ENCODE measurements at places on chromosomes 2 and 18.
A peak's percentile ranks its signal among the peaks of the same experiment; 100 is the strongest.

- DNase-seq = no peak
Measured at GRCh38 chr18:12253663-12254135, 462 bp upstream of the CIDEA start.

DNA sequence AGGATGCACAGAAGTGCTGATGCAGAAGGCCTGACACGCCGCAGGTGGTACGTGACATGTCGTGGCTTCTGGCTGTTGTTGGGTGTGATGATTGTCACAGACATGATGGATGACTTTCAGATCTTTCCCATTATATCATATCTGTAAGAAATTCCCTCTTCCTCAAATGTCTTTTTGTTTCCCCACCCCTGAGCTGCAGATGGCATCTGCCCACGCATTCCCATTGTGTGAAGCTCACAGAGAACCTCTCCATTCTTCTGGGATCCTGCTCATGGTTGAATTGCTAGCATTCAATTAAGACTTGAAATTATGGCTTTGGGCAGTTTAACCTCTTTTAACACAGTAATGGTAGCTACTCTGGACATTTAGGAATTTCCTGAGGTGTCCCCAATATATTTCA lies 28.3 kb upstream of the EPHA4 start:
- no peak for DNase-seq

DNA sequence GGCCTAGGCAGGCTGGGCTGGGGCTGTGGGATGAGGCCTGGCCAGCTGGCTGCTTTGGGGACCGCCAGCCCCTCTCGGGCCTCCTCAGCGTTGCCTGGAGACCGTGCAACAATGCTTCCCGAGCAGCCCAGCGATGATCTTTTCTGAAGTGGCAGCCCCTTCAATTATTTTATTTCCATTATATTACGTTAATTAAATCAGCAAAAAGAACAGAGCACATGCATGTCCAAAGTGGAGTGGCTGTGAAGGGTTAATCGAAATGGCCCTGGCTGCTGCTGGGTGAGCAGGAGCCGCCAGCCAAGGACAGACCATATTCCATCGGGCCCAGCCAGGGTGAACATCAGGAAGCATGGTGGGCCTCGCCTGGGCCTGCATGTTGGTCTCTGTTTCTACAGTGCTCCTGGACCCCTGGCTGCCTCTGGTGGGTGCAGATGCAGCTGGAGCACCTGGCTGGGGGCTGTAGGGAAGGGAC lies 245.5 kb downstream of the MYCN start:
- DNase-seq = no peak

- peak; percentile 75 for DNase-seq
Measured at GRCh38 chr2:24214880-24215279, 40.0 kb downstream of the FAM228A start.

DNA sequence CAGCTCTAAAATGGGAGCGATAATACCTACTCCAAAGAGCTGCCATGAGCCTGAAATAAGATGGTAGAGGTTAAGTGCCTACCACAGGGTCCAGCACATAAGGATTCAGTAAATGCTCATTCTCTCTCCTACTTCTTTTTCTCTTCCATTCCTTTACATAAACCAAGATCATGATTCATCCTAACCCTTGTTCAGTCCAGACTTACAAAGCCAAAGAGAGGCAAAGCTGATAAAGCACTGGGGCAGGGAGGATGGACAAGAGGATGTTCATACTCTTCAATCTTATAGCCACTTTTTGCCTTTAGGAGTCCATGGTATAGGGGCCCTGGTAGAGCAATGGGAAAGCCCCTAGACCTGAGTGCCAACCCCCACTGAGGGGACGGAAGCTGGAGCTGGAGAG lies 75.6 kb upstream of the PKDCC start:
- no peak for DNase-seq

- DNase-seq = no peak
Measured at GRCh38 chr18:53950545-53950944, 273.9 kb downstream of the MBD2 start.

- DNase-seq = peak; percentile 64
Measured at GRCh38 chr2:60837123-60837522, 44.3 kb upstream of the REL start.

GRCh38 chr2:180219491-180219890 lies 212.4 kb upstream of the CWC22 start:
- no peak for DNase-seq

- no peak for DNase-seq
Measured at GRCh38 chr18:36757081-36757480, 71.7 kb downstream of the TPGS2 start.

DNA sequence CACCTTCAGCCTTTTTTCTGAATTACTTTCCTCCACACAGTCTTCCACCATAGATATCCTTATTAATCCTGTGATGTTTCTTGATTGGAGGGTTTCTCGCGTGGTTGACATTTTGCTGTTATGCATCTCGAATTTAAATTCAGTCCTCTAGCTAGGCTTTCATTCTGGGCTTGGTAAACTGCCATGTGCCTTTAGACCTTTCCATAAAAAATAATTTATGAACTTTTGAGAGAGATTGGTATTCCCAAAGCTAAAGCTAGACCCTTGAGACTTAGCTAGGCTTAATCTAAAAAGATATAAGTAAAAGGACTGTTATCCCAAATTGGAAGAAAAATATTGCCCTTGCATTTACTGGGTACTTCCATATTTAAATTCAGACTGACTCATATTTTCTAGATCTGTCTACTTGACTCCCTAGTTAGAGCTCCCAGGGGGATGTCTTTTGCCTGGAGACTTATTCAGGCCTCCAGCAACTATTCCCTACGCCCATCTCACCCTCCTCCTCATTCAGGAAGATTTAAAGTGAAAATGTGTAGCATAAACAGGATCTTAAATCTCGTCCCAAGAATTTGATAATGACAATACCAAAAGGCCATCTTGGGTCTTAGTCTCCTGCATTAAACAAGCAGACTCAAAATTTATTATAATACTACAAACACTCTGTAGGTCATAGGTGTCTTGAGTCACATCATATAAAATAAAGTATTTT lies 60.3 kb downstream of the KIAA2012 start:
- no peak for DNase-seq

DNA sequence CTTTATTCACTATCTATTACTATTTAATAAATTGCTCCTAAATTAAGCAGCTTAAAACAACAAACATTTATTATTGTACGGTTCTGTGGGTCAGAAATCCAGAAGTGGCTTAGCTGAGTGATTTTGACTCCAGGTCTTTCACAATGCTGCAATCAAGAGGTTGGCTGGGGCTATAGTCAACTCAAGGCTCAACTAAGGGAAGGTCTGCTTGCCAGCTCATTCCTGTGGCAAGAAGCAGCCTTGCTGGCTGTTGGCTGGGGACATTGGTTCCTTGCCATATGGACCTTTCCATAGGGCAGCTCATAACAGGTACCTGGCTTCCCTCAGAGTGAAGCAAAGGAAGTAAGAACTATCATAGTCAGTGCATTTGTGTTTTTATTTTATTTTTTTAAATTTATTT lies 5.0 kb upstream of the MRPL19 start:
- no peak for DNase-seq

GRCh38 chr2:109450574-109451273 lies 163.0 kb downstream of the SEPTIN10 start:
- DNase-seq = no peak

DNA sequence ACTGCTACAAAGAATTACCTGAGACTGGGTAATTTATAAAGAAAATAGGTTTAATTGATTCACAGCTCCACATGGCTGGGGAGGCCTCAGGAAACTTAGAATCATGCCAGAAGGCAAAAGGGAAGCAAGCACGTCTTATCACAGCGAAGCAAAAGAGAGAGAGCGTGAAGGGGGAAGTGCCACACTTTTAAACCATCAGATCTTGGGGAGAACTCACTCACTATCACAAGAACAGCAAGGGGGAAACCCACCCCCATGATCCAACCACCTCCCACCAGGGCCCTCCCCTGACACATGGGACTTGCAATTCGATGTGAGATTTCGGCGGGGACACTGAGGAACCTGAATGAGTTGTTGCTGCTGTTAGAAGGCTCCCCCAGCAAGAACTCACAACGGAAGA lies 220.2 kb upstream of the PIEZO2 start:
- DNase-seq = no peak

- DNase-seq = no peak
Measured at GRCh38 chr2:13260402-13260801, 543.7 kb downstream of the TRIB2 start.

DNA sequence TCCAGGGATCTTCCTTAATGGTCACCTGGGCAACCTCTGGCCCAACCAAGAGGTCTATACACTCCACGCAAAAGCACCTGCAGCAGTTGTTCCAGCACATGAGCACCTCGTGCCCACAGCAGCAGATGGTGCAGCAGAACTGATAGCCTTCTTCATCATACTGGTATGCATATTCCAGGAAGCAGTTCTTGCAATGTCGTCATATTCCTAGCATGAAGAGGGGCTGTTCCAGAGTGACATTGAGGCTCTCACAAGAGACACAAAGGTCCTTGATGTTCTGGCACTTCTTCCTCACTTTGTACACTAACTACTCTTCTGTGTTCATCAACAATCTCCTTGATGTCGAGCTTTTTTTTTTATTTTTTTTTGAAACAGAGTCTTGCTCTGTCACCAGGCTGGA lies 386.2 kb downstream of the MEIS1 start:
- DNase-seq = no peak

GRCh38 chr2:9791711-9792110 lies 51.6 kb upstream of the TAF1B start:
- DNase-seq = no peak

- DNase-seq = no peak
Measured at GRCh38 chr2:36362291-36362690, 6.7 kb downstream of the CRIM1 start.

GRCh38 chr2:143728498-143728897 lies 599.3 kb downstream of the ARHGAP15 start:
- DNase-seq = no peak

DNA sequence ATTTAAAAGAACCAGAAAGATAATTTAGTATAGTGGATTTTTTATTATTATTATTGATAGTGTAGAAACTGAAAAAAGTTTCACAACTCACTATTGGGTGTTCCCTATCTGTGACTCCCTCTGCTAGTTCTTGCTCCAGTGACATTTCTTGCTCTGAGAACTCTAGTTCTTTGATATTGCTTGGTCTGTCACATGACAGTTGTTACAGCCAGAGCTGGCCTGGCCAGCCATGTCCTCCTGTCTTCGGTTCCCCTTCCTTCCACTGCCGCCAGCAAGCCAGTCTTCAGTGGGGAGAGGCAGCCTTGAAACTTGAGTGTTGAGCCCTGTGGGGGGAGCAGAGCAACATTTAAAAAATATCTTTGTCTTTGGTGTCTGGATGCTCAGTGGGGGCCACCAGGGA lies 7.6 kb upstream of the THOC1 start:
- no peak for DNase-seq

GRCh38 chr2:29607038-29607420 lies 314.4 kb downstream of the ALK start:
- DNase-seq = no peak

Measured in GM12864 (cell line).